Right ventricle myocardium inferior (tissue), 1 donor: ENCODE measurements at places on chromosomes 12 and 14.
A peak's percentile ranks its signal among the peaks of the same experiment; 100 is the strongest.

DNA sequence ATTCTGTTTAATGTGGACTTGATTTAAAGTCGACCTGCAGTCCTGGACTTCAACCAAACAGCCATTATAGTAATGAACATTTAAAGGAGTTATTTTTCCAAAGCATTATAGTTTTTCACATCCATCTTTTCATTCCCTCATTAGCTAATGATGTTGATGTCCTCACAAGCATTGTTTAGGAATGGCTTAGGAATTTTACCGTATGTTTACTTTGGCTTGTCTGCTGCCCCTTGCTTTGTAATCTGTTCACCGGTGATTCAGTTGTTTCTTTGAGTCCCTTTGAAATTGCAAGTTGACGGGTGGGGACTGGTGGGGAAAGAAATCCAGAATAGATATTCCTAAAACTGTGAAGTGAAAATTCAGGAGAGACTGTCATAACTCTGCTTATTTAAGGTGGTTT lies 25.4 kb downstream of the PRKCH start:
- DNase-seq: no peak

- no peak for DNase-seq
These were observed 39.7 kb downstream of the PSMA6 start for GRCh38 chr14:35331605-35332516.

- DNase-seq: no peak
These were observed 49.0 kb downstream of the LIMA1 start for GRCh38 chr12:50234347-50234746.

- no peak for DNase-seq
These were observed 275.6 kb downstream of the AACS start for GRCh38 chr12:125340791-125341190.

DNA sequence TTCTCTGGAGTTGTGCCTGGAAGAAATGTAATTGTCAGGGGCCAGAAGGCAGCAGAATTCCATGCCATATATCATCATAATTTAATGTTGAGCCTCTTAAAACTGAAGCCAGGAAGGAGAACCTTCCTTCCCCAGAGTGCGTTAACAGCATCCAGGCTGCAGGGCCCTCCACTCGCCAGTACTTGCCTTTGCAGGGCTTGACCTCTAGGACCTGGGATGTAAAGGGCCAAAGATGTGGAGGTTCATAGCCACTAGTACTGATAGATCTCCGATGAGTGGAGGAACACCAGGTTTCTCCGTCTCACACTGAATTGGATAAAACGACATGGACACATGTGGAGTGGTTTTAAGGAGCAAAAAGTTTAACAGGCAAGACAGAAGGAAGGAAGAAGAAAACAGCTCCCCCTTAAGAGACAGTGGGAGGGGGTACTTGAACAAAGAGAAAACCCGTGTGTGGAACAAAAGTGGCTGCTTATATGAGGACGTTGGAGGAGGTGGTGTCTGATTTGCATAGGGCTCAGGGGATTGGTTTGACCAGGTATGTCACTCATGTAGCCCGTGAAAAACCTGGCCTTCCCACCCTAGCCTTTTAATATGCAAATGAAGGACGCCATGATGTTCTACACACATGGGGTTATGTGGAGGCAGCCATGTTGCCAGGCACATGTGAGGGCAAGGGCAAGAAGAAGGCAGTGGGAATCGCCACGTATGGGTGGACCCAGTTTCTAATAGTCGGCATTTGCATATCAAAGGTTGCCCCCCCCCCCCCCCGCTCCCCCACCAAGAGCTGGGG lies 38.8 kb upstream of the WSCD2 start:
- no peak for DNase-seq

- peak; percentile 92 for DNase-seq
These were observed at the start of gene FLVCR2 for GRCh38 chr14:75578102-75578785. Gene FLVCR2 (plus strand): TSS chr14:75578620. CDS start chr14:75578973, 353 bp downstream.

GRCh38 chr12:91743704-91744321 lies 401.8 kb downstream of the BTG1 start:
- no peak for DNase-seq

- no peak for DNase-seq
These were observed 70.9 kb upstream of the OTX2 start for GRCh38 chr14:56881181-56881580.

DNA sequence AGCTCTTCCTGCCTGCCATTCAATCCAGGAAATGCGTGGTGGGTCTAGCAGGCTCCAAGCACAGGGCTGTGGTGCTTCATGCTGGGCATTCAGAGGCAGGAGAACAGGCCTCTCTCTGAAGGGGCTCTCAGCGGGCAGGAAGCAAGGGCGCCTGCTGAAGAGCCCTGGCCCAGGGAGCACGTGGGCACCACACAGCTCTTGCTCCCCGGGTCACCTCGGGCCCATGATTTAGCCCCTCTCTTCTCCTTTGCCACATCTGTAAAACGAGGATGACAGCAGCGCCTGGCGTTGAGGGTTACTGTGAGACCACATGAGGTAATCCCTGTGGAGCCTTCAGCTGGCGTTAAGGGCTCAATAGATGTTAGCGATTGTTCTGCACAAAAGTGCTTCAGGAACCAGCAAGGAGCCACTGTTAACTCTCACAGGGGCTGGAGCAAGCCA lies 37.6 kb upstream of the SPTLC2 start:
- DNase-seq: peak; percentile 35

DNA sequence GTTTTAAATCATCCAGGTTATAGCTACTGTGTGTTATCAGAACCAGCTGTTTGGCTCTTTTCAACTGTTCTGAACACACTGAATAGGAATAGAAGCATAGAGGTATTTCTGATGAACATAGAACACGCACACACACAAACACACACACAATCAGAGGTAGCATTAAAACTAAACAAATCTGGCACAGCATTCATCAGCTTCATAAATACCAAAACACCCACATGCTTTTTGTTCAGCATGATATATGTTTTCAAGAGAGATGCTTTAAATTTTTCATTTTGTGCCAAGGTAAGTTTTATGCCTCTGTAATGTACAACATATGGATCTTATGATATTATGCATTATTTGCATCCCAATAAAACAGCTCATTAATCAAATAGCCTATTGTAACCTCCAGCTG lies 208.6 kb downstream of the GALC start:
- no peak for DNase-seq

GRCh38 chr12:19799895-19800602 lies 360.8 kb downstream of the AEBP2 start:
- no peak for DNase-seq

- no peak for DNase-seq
These were observed 84.7 kb upstream of the RFX4 start for GRCh38 chr12:106498056-106498455.
